NCI-H1694 (cell line): ENCODE measurements at places on chromosomes 3 and 15.
A peak's percentile ranks its signal among the peaks of the same experiment; 100 is the strongest.

DNA sequence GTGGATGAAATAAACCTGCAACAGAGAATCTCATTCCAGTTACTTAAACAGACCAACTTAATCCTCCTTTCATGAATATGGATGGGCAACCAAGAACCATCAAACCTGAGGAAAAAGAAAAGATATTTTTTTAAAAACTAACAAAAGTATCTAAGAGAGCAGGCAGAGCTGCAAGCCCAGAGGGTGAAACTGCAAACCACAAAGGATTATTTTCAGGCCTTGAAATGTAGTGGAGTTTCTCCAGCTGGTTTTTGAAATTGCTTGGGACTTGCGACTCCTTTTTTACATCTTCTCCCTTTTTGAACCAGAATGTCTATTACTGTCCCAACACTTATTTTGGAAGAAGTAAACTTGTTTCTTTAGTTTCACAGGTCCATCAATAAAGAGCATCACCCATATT is 87.4 kb downstream of the STAG1 start:
- DNase-seq: no peak

DNA sequence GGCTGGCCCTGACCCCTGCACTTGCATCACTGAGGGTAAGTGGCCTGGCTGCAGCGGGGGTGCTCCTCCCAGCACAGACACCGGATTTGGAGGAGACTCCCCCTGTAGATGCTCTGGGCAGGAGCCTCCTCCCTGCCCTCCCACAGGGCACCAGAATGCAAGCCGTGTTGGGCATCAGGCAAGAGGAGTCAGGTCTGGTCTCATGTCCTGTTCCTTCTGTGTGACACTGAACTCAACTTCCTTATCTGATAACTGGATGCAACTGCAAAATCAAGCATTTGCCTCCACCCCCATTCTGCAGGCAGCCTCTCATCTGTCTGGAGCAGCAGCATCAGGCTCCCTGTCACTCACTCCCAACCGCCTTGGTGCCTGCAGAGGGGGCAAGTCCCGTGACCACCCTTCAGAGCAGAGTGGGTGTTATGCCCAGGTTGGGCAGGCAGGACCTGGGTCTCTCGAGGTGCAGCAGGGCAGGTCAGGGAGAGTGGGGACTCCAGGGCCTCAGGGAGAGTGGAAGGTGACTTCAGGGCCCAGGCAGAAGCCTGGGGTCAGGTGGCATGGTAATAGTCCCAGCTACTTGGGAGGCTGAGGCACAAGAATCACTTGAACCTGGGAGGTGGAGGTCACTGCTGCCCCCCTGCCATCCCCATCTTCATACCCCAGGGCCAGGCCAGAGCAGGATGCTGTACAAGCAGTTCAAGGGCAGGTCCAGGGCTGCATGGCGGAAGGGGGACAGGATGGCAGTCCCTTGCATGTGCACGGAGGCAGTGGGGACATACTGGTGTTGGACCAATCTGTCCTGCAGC is 10.5 kb upstream of the RPL29 start:
- DNase-seq: no peak

GRCh38 chr15:92811148-92811913 is 88.8 kb upstream of the CHD2 start:
- DNase-seq: no peak

DNA sequence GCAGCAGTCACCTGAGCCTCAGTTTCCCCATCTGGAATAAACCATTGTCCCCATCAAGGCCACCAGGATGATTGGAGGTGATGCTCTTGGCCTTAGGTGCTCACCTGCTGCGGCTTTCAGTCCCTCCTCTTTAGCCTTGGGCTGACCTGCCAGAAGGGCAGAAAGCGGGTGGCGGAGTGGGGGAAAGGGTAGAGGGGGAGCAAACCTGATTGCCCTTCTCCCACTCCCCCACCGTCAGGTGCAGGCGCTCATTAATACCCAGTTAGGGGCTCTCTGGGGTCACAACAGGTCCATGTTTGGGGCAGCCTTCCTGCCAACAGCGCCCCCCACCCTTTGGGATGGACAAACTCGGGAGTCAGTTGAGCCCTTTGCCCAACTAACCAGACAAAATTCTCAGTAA is 50.5 kb downstream of the GRIP2 start:
- no peak for DNase-seq

DNA sequence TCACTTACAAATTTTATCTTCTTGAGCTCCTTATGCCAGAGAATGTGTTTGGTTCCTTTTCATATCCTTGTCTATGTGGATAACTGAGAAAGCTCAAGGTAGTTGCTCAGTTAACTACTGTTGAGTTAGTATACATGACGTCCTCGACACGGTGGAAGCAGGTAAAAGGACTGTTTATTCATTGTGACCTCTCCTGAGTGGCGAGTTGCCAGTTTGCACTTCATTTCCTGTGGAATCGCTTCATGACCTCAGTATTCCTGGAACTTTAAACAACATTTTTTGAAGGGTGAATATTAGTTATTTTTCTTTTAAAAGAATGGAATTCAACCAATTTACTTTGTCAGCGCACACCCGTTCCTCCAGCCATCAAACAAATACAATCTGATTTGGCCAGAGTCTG is 1.2 kb upstream of the TPRG1 start:
- DNase-seq: no peak

DNA sequence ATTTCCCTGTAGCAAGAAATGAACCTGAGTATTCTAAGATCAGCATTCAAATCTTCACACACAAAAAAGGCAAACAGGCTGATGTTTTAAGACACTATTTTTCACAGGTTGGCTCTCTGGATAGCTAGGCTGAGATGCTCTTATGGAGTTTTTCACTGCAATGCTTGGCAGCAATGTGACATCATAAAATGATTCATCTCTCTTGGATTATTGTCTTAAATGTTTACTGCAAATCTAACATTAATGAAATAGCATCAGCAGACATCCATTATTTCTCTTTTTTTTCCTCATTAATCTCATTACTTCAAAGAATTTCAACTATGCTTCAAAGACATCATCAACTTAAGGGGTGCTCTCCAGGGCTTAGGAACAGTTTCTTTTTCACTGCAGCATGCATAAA is 23.6 kb upstream of the SSUH2 start:
- DNase-seq: no peak

DNA sequence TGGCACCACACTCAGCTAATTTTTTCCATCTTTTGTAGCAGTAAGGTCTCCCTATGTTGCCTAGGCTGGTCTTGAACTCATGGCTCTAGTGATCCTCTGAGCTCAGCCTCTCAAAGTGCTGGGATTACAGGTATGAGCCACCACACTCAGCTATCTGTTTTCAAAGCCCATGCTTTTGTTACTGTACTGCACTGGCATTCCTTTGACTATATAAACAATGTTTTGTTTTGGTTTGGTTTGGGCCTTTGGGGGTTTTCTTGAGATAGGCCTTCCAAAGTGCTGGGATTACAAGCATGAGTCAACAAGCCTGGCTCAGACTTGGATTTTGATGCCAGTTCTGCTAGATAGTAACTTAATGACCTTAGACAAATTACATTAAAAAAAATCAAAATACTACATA is 89.7 kb upstream of the GK5 start:
- DNase-seq: no peak

GRCh38 chr3:46527239-46527638 is 29.5 kb downstream of the RTP3 start:
- DNase-seq: no peak

DNA sequence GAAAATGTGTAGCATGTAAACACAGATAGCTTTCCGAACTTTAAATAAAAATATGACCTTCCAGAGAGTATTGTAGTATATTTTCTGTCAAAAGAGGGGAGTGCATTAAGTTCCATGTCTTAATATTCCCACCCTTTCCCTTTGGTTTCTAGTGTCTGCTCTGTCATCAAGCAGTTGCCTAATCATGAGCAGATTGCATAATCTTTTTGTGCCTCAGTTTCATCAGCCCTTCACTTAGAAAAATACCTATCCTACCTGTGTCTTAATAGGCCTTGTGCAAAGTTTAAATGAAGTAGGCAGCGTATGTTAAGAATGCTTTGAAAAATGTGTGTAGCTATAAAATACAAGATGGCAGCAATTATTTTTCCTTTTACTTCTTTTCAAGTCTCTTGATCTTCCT is 52.8 kb downstream of the CALML4 start:
- DNase-seq: no peak

DNA sequence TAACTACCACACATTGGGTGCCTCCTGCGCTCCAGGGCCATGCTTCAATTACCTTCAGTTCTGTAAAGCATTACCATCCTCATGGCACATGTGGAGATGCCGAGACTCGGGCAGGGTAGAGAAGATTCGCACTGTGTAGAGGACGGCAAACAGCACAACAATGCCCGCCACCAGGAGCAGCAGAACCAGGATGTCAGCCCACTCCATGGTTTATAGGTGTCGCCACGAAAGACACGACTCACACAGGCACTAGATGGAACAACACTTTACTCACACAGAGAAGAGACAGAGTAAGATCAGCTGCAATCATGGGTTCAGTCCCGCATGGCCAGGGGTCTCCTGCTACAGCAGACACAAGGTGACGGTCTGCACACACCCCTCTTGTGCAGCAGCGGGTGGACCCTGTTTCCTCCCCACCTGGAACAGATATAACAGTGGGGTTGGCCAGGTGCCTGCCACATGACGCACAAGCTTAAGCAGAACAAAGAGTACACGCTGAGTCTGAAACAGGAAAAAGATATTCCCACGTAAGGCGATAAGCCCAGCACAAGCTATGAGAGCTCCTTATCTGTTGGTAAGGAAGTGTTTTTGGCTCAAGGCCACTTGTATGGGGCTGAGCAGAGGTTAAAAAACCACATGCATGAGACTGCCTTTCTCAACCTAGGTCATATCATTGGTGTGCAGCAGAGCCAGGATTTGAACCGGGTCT is 2.5 kb upstream of the TBC1D21 start:
- DNase-seq: no peak

- DNase-seq: peak; percentile 61
Measured at GRCh38 chr3:137110392-137110996, 152.7 kb downstream of the IL20RB start.

DNA sequence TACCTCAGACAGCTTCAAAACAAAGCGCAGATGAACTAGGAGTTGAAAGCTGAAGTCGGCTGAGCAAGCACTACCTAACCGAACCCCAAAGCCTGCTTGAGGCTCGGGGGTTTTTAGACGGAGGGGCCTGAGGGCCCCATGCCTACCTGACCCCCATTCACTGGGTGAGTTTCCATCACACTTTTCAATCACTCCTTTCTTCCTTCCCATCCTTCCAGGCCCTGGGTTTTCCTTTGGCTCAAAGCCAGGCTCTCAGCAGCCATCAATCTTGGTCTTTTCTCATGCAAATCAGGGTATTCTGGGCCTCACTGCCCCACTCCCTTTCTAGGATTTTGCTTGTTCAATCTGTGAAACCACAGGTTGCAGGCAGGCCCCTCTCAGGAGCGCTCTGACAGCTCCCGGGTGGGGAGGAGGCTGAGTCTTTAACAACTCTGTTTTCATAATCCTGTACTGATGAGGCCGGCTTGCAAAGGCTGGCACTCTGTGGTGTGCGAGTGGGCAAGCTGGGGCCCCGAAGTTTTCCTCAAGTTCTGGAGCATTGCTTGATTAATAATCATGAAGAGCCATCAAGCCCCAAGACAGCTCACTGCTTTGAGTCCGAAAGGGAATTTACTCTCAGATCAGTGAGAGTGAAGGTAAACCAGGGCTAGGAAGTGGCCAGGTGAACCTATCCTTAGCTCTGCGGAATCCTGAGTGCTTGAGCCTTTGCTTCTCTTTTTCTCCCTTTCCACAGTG is 97.6 kb downstream of the FRMD4B start:
- DNase-seq: no peak
